ENCODE measurements at places on chromosomes 13 and 19.

DNA sequence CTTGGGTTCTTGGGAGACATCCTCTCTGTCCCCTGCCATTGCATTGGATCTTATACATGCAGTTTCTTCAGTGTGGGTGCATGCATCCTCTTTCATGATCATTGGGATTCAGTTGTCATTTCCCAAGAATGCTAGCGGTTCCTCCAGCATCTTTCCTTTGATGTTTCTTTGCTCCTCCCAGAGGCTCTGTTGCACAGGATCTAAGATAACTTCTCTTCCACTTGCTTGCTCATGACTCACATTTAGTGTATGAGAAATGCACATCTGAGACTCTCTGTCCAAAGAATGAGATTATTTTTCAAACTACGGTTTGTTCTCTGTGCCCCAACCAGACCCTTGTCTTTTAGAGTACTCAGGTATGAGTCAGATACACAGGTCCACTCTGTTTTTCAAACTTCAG, 197.1 kb downstream of the NDFIP2 start:
- DNase-seq: no peak

DNA sequence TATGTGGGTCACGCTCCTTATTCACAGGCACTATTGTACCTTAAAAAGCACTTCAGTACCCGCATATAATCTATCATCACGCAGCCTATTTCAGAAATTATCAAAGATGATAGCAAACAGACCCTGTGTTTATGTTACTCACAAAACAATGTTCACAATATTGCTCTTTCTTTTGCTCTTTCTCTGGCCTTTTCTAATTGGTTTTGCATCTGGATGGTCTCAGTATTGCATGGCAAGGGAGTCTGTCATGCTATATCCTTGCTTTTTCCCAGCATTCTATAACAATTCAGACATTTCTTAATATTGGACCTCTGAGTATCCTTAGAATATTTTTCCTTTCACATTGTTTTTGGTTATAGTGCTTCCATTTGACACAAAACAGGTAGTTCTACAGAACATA, 541.8 kb upstream of the KLF12 start:
- DNase-seq: no peak

DNA sequence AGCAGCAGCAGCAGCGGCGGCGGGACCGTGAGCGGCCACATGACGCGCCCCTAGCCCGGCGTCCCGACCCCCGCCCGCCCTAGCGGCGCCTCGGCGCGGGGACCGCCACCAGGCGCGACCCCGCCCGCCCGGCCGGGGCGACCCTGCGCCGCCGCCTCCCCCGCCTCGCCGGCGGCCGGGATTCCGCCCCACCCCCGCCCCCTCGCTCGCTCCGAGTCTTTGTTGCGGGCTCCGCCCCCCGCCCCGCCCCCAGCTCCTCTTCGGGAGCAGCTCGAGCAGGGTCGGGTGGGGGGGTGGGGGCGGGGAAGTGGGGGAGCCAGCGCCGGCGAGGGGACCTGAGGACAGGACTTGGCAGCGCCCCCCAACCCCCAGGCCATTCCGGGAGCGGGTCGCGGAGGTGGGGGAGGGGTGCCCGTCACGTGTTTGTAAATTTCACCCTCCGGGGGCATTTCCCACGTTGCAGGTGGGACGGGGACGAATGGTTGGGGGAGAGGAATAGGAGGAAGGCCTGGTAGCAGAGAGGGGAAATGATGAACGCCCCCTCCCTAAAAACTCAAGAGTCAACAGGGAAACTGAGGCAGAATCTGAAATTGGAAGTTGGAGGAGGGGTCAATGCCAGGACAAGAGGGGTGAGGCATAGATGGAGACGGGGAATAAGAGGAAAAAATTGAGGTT, at the start of gene OLFM2:
OLFM2 (minus strand) TSS at position 190 of the 675 bp plus-strand sequence; CDS start at position 41, 149 bp downstream.
- DNase-seq: no peak

GRCh38 chr19:40322951-40323615, 25.1 kb downstream of the C19orf47 start:
- no peak for DNase-seq

DNA sequence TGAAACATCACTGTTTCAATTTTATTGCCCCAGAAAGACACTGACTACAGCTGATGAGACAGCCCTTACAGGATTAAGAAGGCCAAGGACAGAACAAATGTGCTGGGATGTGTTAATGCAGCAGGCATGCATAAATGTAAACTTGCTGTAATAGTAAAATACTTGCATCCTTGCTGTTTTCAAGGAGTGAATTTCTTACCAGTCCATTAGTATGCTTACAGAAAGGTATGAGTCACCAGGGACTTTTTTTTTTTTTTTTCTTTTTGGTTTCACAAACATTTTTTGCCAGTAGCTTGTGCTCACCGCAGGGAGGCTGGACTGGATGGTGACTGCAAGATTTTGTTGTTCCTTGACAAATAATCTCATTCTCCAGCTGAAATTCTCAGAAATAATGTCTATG, 55.1 kb downstream of the GPR180 start:
- DNase-seq: no peak

DNA sequence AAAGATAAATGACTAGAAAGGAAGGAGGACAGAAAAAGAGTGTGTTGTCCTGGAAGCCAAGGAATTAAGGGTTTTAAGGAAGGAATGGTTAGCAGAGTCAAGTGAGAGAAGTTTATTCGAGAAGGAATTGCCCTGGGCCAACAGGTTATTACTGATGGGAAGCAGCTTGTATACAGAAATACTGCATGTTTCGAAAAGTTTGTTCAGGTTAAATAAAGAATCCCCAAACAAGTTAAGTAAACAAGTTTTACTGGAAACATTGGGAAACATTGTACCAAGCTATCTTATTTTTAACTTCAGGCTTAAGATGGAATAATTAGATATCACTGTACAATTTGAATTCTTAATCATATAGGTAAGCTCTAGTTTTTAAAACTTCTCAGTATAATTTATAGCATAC, 28.2 kb upstream of the FBXL3 start:
- DNase-seq: no peak

GRCh38 chr19:30783936-30784335, 411.8 kb downstream of the ZNF536 start:
- no peak for DNase-seq

- DNase-seq: no peak
Measured at GRCh38 chr13:23069566-23069965, 111.2 kb upstream of the SGCG start.

- no peak for DNase-seq
Measured at GRCh38 chr13:98842070-98842469, 89.6 kb upstream of the SLC15A1 start.

DNA sequence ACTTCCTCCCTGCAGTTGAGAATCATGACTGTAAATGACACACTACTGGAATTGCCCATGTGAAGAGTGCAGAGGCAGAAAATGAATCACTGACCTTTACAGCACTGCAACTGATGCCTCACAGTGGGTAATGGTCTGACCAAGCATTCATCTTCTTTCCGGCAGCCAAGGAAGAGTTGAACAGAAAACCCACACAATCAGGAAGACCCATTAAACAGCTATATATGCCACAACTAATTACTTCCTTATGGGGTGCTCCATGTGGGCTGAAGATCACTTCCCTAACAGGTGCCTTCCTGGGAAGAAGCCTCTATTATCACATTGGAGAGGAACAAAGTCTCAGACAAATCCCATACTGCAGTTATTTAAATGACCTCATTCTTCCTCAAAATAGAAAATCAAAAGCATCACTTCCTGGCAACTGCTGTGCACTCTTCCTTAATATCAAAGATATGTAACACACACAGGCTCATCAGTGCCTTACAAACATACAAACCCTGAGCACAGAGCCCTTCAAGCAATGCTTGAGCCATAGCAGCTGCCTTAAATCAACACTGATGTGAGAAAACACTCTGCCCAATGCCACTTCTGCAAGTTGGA, 45.8 kb downstream of the RUBCNL start:
- no peak for DNase-seq

Data from C1 segment of cervical spinal cord (tissue), 14 donors.